ENCODE measurements at places on chromosomes 5 and 9.
A peak's percentile ranks its signal among the peaks of the same experiment; 100 is the strongest.

DNA sequence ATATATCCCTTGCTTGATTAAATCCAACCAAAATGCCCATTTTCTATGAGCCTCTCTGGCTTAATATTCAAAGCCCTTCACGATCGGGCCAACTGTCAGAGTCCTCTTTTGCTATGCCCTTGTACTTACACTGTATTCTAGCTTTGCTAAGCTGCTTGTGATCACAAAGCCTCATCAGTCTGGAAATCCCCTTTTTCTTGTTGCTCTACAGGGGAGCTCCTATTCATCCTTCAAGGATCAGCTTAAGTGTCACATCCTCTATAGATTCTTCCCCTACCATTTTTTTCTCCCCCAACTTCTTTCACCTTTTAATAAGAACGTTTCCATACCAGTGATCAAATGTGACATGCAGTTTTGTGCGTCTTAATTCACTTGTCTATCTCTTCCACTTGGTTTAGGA is 450.4 kb upstream of the CHD1 start:
- peak; percentile 45 for DNase-seq

DNA sequence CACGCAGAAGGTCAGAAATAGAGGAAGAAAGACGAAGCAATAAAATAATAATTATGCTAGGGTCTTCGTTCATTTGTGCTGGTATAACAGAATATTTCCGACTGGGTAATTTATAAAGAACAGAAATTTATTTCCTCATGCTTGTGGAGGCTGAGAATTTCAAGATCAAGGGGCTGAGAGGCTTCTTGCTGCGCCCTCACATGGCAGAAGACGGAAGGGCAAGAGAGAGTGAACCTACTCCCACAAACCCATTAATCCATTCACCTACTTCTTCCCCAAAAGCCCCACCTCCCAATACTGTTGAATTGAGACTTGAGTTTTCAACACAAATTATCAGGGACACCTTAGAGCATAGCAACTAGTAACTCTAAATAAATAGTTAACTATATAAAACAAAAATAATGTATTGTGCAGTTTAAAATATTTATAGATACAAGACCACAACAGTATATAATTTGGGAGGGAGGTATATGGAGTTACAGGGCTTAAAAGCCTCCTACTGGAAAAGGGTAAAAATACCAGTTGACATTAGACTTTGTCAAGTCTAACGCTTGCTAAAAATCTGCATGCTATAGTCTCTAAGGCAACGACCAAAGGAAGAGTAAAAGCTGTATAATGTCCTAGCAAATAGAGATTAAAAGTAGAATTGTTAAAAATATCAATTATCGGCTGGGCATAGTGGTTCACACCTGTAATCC is 40.3 kb upstream of the NAA35 start:
- no peak for DNase-seq

DNA sequence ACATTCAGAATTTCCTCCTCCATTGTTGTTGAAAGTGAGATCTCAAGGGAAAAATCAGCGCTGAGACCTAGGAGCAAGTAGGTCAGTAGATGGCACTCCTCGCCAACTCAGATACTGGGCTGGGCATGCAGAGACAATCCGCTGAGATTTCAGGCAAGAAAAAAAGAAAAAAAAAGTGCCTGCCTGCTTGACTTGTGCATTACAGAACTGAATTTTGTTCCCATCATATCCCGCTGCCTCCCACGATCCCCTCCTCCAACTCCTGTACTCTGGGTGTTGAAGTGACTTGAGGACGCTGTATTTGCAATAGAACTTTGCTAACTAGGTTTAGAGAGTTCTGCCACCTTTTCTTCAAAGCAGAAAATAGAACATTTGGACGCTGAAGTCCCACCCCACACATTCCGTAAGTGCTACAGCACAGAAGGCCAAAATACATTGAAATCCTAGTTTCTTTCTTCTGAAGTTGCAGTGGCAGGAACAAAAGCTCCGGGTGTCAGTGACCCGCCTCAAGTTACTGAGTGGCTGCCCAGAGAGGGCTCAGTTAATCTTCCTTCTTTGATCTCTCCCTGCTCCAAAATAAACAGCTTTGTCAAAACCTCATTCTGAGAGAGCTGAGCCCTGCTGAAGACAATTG is 265.8 kb downstream of the MLLT3 start:
- DNase-seq: peak; percentile 92

DNA sequence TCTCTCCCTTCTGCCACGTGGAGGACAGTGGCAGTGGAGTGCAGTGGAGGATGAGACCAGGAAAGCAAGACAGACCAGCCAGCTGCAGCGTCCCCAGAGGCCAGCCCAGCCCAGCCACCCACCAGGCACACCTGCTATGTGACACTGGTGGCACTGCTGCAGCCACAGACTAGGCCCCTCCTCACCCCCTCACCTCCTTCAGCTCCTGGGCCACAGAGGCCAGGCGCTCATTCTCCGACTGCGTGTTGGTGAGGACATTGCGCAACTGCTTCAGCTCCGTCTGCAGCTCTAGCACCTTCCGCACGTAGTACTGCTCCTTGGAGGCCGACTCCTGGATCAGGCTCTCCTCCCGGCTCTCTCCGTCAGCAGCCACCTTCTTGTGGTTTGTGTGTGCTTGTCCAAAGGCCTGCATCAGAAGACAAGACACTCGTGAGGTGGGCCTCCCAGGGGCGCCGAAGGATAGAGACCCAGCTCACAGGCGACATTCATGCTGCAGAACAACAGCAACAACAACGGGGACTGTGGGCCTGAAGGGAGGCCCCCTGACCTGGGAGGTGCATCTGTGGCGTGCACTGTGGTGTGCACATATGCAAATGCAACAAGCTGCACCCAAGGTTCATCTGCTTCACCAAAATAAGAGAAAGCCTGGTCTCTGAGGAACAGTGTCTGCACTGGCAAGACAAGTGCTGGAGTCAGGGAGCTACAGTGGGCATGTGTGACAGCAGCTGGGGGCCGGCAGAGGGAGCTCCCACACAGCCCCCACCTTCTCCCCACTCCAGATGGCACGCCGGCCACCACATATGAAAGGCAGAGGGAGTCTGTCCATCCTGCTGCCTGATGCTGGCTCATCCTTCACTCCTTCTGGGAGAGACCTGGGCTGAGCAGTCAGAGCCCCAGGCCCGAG is 35.5 kb downstream of the BICD2 start:
- DNase-seq: peak; percentile 57

DNA sequence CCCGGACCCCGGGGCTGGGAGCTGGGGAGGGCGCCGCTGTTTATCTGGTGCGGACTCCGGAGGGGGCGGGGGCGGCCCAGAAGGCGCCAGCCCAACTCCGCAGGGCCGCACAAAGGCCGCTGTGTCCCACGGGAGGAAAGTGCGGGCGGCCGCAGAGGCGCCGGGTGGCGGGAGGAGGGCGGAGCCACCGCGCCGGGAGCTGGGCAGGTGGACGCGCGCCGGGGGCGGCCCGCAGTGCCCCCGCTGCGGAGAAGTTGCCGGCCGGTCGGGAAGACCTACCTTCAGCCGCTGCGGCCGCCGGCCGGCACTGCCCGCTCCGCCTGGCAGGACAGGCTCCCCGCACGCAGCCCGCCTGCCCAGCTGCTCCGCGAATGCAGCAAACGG is 43.6 kb downstream of the NACC2 start:
- DNase-seq: no peak

DNA sequence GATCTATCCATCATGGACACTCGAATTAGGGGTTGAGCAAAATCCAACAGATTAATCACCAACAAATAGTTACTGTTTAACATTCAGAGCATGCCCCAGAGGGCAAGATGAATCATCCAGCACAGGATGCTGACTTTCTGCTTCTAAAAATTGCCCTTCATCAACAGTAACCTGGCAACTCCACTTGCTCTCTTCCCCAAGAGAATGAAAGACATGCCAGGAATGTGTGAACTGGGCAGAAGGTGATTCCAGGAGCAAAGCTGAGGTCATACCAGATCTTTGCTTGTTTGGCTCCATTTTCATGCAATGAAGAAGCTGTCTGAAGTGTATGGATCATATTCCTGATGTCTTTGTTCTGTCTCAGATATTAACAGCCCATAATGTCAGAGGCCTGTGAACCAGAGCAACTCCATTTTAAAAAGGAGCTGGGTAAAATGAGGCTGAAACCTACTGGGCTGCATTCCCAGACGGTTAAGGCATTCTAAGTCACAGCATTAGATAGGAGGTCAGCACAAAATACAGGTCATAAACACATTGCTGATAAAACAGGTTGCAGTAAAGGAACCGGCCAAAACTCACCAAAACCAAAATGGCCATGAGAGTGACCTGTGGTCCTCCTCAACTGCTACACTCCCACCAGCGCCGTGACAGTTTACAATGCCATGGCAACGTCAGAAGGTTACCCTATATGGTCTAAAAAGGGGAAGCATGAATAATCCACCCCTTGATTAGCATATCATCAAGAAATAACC is 2.5 kb upstream of the ZNF367 start:
- peak; percentile 51 for DNase-seq

- no peak for DNase-seq
These were observed 449 bp upstream of the PCSK5 start for GRCh38 chr9:75889977-75890471.

- peak; percentile 18 for DNase-seq
These were observed 49.6 kb upstream of the ADAMTS19 start for GRCh38 chr5:129410488-129410887.

DNA sequence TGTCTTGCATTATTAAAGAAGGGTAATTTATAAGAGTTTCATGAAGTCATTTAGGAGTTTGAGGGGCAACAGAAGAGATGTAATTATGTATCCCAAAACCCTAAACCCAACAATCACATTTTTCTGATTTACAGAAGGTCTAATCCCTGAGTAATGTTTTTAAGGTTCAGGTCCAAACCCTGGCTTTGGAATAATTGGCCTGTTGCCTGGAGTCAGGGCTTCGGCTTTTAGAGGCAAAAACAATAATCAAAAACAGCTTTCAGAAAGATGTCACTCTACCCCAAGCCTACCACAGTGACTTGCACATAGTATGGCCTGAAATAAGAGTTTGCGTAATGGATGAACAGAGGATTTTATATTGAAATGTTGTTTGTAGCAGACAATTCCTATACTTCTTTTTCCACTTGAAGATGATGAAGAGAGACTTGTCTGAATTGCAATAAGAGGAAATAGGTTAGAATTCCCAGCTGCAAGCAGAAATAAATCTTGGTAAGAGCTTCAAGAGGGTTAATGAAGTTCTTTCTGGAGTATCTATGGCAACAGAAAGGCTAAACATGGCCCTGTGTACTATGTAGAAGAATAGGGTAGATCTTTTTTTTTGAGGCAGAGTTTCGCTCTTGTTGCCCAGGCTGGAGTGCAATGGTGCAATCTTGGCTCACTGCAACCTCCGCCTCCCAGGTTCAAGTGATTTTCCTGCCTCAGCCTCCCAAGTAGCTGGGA is 152.0 kb downstream of the GPBP1 start:
- DNase-seq: no peak
